ENCODE measurements at places on chromosomes 3 and 15. TPM values are rescaled to one million over a fixed set of nuclear protein-coding genes. Genes with fewer than 3 reads are reported as not detected.

The NRG4 gene
- not detected for polyA plus RNA-seq

The PLA2G4D gene
- polyA plus RNA-seq, result not detected

GRCh38 chr15:43763819-43764446, 12.8 kb downstream of the ELL3 start:
- no peaks in the 10 kb centered on the region for H3K27me3 ChIP-seq
- no peak overlapping the region for H3K4me3 ChIP-seq

- no peaks in the 10 kb centered on the region for H3K4me1 ChIP-seq
- no peaks in the 10 kb centered on the region for H3K27me3 ChIP-seq
- H3K4me3 ChIP-seq, result no peak overlapping the region
- H3K36me3 ChIP-seq, result no peaks in the 10 kb centered on the region
- DNase-seq, result no peak
These were observed 57.2 kb downstream of the POLQ start for GRCh38 chr3:121488628-121489027.

- DNase-seq, result peak; percentile 42
- peaks cover 12% of the 10 kb centered on the region for H3K36me3 ChIP-seq
- H3K27ac ChIP-seq, result peak overlapping the region; percentile 96
- peaks cover 76% of the 10 kb centered on the region for H3K4me1 ChIP-seq
These were observed 1.4 kb downstream of the SETD5 start for GRCh38 chr3:9398700-9399336.

DNA sequence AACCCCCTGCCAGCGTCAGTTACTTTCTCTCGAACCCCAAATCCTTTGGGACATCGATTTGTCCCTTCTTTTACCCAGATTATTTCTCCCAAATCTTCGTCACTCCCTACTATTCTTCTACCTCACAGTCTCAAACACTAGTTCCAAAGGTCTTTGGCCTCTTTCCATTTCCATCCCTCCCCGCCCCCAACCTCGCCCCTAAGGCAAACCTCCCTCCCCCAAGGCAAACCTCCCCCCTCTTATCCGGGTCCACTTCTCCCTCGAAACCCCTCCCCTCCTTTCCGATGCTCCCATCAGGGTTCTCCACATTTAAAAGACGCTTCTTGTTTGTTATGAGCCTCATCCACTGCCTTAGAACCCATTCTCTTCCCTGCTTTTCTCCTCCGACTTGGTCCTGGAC, 583 bp downstream of the EAF1 start:
- H3K4me1 ChIP-seq, result peaks cover 61% of the 10 kb centered on the region
- peak overlapping the region; percentile 97 for H3K4me3 ChIP-seq
- no peaks in the 10 kb centered on the region for H3K27me3 ChIP-seq
- H3K36me3 ChIP-seq, result peaks cover 32% of the 10 kb centered on the region

GRCh38 chr3:142960322-142960850, 3.1 kb downstream of the PAQR9 start:
- no peak overlapping the region for H3K27ac ChIP-seq
- H3K4me3 ChIP-seq, result no peak overlapping the region
- no peaks in the 10 kb centered on the region for H3K36me3 ChIP-seq
- H3K4me1 ChIP-seq, result peaks cover 4% of the 10 kb centered on the region
- DNase-seq, result no peak
- H3K27me3 ChIP-seq, result peaks cover 68% of the 10 kb centered on the region

DNA sequence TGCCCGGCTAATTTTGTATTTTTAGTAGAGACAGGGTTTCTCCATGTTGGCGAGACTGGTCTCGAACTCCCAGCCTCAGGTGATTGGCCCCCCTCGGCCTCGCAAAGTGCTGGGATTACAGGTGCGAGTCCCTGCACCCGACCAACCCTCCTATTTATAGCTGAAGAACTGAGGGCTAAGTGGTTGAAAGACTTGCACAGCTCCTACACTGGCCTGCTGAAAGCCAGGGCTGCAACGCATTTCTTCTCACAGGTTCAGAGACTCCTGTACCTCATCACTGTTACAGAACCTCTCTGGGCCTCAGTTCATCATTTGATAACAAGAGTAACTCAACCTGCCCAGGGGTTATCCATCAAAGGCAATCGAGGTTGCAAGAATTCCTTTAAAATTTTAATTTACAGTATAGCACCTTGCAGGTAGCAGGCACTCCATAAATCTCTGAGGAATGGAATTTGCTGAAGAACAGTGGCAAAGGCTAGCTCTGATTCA, 626.5 kb upstream of the TBL1XR1 start:
- H3K36me3 ChIP-seq, result no peaks in the 10 kb centered on the region
- H3K27me3 ChIP-seq, result no peaks in the 10 kb centered on the region
- no peak overlapping the region for H3K4me3 ChIP-seq
- no peak for DNase-seq
- H3K27ac ChIP-seq, result no peak overlapping the region
- no peaks in the 10 kb centered on the region for H3K4me1 ChIP-seq

DNA sequence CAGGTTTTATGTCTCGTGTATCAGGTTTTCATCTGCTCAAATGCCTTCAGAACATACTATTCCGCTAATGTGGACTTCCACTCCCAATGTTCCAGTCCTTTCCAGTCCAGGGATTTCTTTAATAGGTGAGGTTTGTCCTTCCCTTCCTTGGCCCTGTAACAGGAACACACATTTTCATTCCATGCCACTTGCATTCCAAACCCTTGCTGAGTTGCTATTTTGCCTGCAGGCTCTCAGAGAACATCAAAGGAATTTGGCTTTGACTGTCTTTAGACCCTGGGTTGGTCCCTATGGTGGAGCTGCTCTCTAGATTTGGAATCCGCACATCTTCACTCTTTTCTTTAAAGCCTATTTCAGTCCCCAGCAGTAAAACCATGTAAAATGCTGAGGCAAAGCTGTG, 12.3 kb upstream of the ALCAM start:
- peaks cover 33% of the 10 kb centered on the region for H3K27me3 ChIP-seq
- H3K27ac ChIP-seq, result no peak overlapping the region
- H3K4me3 ChIP-seq, result no peak overlapping the region
- DNase-seq, result no peak
- no peaks in the 10 kb centered on the region for H3K4me1 ChIP-seq

GRCh38 chr15:25597571-25597970, 158.7 kb upstream of the UBE3A start:
- no peak for DNase-seq
- no peak overlapping the region for H3K27ac ChIP-seq
- H3K4me1 ChIP-seq, result no peaks in the 10 kb centered on the region
- H3K27me3 ChIP-seq, result no peaks in the 10 kb centered on the region

DNA sequence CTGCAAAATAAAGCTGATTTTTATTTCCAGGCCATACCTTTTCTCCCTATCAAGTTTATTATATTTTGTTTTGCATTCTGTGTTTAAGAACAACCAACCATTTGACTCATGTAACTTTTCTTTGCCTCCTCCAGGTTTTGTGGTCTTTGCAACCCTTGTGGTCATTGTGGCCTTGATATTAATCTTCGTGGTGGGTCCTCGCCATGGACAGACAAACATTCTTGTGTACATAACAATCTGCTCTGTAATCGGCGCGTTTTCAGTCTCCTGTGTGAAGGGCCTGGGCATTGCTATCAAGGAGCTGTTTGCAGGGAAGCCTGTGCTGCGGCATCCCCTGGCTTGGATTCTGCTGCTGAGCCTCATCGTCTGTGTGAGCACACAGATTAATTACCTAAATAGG, 27.6 kb downstream of the NIPA2 start:
- H3K27me3 ChIP-seq, result no peaks in the 10 kb centered on the region
- H3K4me3 ChIP-seq, result no peak overlapping the region
- H3K36me3 ChIP-seq, result peaks cover 67% of the 10 kb centered on the region
- H3K27ac ChIP-seq, result no peak overlapping the region

DNA sequence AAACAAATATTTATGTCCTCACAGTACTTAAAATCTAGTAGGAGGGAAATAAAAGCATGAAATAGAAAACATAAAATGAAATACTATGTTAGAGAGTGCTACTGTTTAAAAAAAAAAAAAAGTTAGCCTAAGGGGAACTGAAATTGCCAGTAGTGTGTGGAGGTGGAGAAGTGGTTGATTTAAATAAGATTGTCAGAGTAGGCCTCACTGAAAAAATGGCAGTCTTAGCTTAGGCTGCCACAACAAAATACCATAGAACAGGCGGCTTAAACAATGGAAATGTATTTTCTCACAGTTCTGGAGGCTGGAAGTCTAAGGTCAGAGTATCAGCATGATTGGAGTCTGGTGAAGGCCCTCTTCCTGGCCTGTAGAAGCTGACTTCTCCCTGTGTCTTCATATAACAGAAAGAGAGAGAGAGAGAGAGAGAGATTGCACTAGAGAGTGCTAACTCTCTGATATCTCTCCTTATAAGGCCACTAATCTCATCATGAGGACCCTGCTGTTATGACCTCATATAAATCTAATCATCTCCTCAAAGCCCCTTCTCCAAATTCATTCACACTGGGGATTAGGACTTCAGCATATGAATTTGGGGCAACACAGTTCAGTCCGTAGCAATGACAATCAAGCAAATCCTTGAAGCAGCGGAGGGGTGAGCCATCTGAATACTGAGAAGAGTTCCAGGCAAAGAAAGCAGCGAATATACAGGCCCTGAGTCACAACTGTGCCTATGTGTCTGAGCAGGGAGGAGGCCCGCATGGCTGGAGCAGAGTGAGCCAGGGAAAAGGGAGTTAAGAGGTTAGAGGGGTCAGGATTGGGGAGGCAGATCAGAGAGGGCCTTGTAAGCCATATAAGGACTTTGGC, 23.6 kb upstream of the LRRC34 start:
- no peaks in the 10 kb centered on the region for H3K36me3 ChIP-seq
- H3K27ac ChIP-seq, result no peak overlapping the region
- H3K4me1 ChIP-seq, result no peaks in the 10 kb centered on the region
- peaks cover 6% of the 10 kb centered on the region for H3K27me3 ChIP-seq

- H3K27ac ChIP-seq, result no peak overlapping the region
- H3K4me1 ChIP-seq, result peaks cover 7% of the 10 kb centered on the region
- H3K4me3 ChIP-seq, result no peak overlapping the region
- DNase-seq, result peak; percentile 46
- no peaks in the 10 kb centered on the region for H3K36me3 ChIP-seq
- no peaks in the 10 kb centered on the region for H3K27me3 ChIP-seq
These were observed 190.6 kb downstream of the SHQ1 start for GRCh38 chr3:72657666-72658065.

DNA sequence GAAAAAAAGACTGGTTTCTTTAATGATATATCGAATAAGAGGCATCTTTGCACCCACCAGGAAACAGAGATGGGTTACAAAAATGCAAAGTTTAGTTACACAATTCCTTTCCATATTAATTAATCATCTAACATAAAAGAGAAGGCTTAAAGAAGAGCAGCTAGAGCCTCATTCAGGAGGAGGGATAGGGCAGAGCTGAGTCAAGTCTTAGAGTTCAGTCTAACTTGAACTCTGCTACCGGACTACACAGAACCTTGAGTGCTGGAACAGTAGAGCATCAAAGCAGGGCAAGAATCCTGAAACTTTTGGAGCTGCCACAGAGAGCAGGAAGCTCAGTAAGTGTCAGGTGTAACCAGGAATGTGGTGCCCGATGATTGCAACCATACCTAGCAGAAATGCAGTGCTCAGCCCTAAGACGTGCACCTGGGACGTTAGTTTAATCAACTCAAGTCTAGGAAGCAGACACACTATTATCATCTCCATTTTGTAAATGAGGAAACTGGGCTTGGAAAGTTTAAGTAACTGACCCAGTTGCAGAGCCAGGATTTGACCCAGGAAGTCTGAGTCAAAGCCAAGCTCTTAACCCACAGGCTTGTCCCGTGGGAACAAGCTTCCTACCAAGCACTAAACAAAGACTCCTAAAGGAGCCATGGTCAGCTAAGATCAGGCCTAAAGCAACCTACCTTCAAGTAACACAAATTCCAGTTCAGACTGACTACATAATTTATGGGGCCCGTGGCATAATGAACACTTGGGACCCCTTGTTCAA, 187.4 kb downstream of the FOXP1 start:
- H3K4me1 ChIP-seq, result peaks cover 71% of the 10 kb centered on the region
- H3K27ac ChIP-seq, result peak overlapping the region; percentile 43
- H3K4me3 ChIP-seq, result peak overlapping the region; percentile 6

GRCh38 chr15:77195586-77195985, 124.7 kb upstream of the TSPAN3 start:
- H3K27ac ChIP-seq, result no peak overlapping the region
- no peak for DNase-seq
- no peak overlapping the region for H3K4me3 ChIP-seq
- H3K4me1 ChIP-seq, result no peaks in the 10 kb centered on the region
- H3K27me3 ChIP-seq, result no peaks in the 10 kb centered on the region

Data from CD4-positive, CD25-positive, alpha-beta regulatory T cell (primary cell).